ENCODE measurements at places on chromosomes 4 and X. TPM values are rescaled to one million over a fixed set of nuclear protein-coding genes. Genes with fewer than 3 reads are reported as not detected.
A peak's percentile ranks its signal among the peaks of the same experiment; 100 is the strongest.

DNA sequence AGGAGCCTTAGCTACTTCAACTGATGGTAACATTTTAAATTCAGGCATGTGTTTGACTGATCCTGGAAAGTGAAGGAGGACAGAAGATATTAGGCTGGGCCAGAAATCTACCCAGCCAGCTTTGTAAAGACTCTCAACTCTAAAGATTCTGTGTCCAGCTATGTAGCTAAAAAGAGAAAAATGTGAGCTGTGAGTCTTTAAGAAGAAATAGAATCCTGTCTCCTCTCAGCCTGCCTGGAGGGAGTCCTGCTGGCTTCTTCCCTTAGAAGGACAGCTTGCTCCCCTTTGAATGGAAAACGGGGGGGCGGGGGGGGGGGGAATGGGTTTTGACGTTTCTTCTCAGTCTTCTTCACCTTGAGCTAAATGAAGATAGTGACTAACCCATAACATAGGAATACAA is 54.3 kb upstream of the INTU start:
- no peak overlapping the region for H3K27ac ChIP-seq
- H3K36me3 ChIP-seq, result no peaks in the 10 kb centered on the region
- no peak for DNase-seq
- no peaks in the 10 kb centered on the region for H3K4me1 ChIP-seq
- H3K4me3 ChIP-seq, result no peak overlapping the region

- H3K4me3 ChIP-seq, result no peak overlapping the region
- H3K27ac ChIP-seq, result no peak overlapping the region
- no peak for DNase-seq
- H3K4me1 ChIP-seq, result no peaks in the 10 kb centered on the region
Observed at GRCh38 chr4:163606896-163607691, 112.6 kb downstream of the TMA16 start.

HELT gene
- total RNA-seq, result not detected

SCFD2 gene
- total RNA-seq, result 15.4 TPM

- H3K36me3 ChIP-seq, result no peaks in the 10 kb centered on the region
- H3K27me3 ChIP-seq, result no peaks in the 10 kb centered on the region
- no peak overlapping the region for H3K27ac ChIP-seq
- no peaks in the 10 kb centered on the region for H3K4me1 ChIP-seq
Observed at GRCh38 chr4:54414545-54414944, 185.5 kb downstream of the PDGFRA start.

DNA sequence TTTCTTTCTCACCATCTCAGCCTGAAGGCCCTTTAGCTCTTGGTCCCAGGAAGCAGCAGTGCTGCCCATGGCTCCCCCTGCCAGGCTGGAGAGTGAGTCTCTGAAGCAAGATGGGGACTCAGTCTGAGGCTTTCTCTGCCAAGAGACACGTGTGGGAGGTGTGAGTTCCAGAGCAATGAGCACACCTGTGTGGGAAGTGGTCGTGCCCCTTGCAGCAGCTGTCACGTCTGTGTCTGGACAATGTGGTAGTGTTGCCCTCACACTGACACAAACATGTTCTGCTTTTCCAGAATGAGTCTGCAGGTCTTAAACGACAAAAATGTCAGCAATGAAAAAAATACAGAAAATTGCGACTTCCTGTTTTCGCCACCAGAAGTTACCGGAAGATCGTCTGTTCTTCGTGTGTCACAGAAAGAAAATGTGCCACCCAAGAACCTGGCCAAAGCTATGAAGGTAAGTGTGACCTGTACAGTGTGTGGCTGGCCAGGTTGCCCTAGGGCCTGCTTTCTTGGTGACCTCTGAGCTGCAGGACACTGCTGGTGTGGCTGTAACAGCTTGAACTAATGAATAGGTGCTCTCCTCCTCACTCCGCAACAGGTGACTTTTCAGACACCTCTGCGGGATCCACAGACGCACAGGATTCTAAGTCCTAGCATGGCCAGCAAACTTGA is 1.9 kb downstream of the TACC3 start:
- no peaks in the 10 kb centered on the region for H3K27me3 ChIP-seq
- no peak for DNase-seq
- peaks cover 88% of the 10 kb centered on the region for H3K4me1 ChIP-seq
- H3K4me3 ChIP-seq, result peak overlapping the region; percentile 65
- peak overlapping the region; percentile 88 for H3K27ac ChIP-seq
- H3K36me3 ChIP-seq, result peaks cover 31% of the 10 kb centered on the region

DNA sequence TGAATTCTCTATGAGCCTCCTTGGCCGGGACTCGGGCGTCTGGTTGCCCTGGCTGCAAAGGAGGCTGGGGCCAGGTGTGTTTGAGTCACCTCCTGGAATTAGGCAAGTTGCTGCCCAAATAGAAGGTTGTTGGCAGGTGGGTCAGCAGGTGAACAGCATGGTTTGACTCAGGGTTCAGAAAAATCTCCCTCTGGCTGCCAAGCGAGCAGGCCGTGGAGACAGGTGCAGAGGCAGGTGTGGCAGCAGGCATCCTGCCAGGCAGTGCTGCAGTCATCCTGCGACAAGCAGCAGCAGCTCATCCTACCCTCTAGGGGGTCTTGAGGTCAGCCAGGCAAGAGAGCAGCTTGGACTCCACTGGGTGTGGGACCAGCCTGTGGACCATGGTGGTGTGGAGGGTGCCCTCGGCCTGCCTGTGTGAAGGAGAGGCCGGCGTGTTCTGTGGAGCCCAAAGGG is 8.2 kb downstream of the MSANTD1 start:
- DNase-seq, result no peak
- H3K4me3 ChIP-seq, result no peak overlapping the region
- H3K36me3 ChIP-seq, result no peaks in the 10 kb centered on the region
- no peaks in the 10 kb centered on the region for H3K27me3 ChIP-seq
- no peaks in the 10 kb centered on the region for H3K4me1 ChIP-seq

CXCL11 gene
- total RNA-seq, result not detected

CYSLTR1 gene
- 6.6 TPM for total RNA-seq

GRCh38 chr4:150395872-150396271 is 186.1 kb upstream of the MAB21L2 start:
- no peak overlapping the region for H3K4me3 ChIP-seq
- DNase-seq, result no peak
- no peaks in the 10 kb centered on the region for H3K27me3 ChIP-seq
- H3K36me3 ChIP-seq, result peaks cover 3% of the 10 kb centered on the region
- no peaks in the 10 kb centered on the region for H3K4me1 ChIP-seq

DACH2 gene
- total RNA-seq, result not detected

DNA sequence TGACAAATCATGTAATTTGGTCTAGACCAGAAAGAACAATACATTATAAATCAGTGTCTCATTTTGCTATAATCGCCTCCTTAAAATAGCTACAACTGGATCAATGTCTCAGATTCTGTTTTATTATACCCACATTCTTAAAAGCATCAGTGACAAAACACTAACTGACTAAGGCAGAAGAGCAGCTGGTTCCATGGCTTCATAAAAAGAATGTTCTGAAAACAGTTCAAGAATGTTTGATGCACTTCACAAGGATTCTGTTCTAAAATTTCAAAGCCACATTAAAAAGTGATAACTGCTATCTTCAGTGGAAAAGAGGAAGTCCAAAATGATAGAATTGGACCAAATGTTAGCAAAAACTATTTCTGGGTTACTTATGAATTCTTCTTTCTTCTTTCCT is 69.8 kb downstream of the COL25A1 start:
- no peak overlapping the region for H3K4me3 ChIP-seq
- no peak for DNase-seq
- H3K27ac ChIP-seq, result no peak overlapping the region
- H3K36me3 ChIP-seq, result no peaks in the 10 kb centered on the region

MUC7 gene
- not detected for total RNA-seq

DNA sequence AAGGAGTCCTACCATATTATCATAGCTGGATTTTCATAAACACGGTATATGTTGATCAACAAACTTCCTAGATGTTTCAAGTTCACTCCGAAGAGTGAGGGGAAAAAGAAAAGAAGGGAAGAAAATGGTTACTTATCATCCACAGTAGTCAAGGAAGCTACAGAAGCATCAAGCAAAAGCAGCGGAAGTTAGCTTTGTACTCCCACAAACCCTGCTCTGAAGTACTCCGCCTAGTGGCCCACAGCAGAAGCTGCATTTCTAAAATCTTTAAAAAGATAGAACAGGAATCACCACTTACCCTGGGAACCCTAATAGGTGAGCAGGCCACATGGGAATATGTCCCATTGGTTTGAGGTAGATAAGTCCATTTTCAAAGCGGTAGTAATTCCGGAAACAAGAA is 28.5 kb upstream of the FRG1 start:
- no peaks in the 10 kb centered on the region for H3K4me1 ChIP-seq
- H3K4me3 ChIP-seq, result no peak overlapping the region
- no peak for DNase-seq
- H3K36me3 ChIP-seq, result no peaks in the 10 kb centered on the region
- H3K27me3 ChIP-seq, result no peaks in the 10 kb centered on the region
- H3K27ac ChIP-seq, result no peak overlapping the region

DRD5 gene
- not detected for total RNA-seq

DNA sequence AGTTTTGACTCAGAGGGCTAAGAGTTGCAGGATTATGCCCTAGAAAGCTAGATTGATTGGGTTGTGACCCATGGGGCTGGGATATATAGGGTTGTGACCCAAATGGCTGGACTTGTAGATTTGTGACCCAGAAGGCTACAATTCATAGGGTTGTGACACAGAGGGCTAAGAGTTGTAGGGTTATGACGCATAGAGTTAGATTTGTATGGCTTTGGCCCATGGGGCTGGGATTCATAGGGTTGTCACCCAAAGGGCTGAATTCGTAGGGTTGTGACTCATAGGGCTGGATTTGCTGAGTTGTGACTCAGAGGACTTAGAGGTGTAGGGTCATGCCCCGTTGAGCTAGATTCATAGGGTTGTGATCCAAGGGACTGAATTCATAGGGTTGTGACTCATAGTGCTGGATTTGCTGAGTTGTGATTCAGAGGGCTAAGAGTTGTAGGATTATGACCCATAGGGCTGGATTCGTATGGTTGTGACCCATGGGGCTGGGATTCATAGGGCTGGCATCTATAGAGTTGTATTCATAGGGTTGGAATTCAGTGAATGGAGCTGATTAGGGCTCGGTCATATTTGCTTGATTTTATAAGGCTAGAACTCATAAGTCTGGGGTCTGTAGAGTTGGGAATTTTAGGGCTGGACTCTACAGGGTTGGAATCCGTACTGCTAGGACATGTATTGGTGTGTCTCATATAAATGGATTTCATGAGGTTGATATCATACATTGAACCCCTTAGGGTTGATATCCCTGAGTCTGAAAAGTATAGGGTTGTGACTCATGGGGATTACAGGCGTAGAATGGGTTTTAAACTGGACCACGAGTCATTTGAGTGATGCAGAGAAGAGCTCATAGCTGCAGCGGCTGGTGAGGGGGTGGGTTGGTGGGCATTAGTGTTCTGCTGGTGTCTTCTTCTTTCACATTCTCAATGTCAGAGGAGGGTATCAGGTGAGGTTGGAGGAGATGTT is 125.7 kb downstream of the CRLF2 start:
- no peaks in the 10 kb centered on the region for H3K4me1 ChIP-seq
- no peak overlapping the region for H3K27ac ChIP-seq
- no peak overlapping the region for H3K4me3 ChIP-seq

GRCh38 chr4:128776794-128777216 is 32.7 kb upstream of the JADE1 start:
- no peak overlapping the region for H3K27ac ChIP-seq
- no peaks in the 10 kb centered on the region for H3K27me3 ChIP-seq
- DNase-seq, result no peak
- no peaks in the 10 kb centered on the region for H3K36me3 ChIP-seq
- no peak overlapping the region for H3K4me3 ChIP-seq

GC gene
- total RNA-seq, result not detected

DNA sequence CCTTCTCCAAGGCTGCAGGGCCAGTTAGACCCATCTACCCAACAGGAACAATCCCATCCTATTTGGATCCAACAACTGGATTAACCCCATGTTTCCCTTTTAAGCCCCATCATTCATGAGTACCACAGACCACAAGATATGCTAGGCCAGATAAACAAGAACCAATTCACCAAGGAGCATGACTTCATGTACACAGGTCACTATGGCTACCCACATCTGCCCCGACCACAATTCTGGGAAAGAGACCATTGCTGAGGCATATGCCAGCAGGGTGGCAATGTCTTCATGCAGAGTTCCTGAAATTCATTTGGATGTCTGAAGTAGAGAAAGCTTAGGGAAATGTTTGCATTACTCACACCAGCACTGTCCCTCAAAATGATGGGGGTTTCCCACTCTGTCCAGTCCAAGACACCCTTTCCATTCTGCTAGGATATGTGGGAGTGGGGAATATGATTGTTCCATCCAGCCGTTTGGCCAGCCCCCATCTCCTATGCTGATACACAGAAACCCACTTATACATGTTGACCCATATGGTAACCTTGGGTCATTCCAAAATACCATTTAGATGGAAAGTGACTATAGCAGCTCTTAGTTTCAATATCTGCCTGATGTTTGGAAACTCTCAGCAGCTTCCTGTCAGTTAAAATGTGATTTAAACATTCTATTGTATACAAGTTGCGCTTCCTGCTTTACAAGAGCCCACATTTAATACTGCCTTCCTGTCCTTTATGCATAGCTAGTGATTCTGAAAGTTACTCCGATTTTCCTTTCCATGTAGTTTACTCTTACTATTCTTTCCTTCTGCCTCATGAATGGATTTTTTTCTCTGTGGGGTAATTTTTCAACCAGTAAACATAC is 129.0 kb downstream of the AMMECR1 start:
- H3K27me3 ChIP-seq, result no peaks in the 10 kb centered on the region
- no peak overlapping the region for H3K4me3 ChIP-seq
- DNase-seq, result no peak
- H3K36me3 ChIP-seq, result no peaks in the 10 kb centered on the region

SLC38A5 gene
- total RNA-seq, result 7.0 TPM

DNA sequence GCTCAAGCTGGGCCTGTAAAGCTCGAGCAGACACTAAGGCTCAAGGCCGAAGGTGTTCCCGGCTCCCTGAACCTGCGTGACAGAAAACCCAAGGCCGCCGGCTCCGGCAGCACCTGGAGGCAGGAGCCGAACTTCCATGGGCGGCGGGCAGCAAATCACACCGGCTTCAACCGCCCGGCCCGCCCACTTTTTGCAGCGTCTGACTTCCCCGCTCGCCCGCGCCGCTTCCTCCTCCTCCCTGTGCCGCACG is 940 bp upstream of the NSD2 start:
- H3K27me3 ChIP-seq, result no peaks in the 10 kb centered on the region
- no peaks in the 10 kb centered on the region for H3K36me3 ChIP-seq
- peak overlapping the region; percentile 62 for H3K4me3 ChIP-seq

DNA sequence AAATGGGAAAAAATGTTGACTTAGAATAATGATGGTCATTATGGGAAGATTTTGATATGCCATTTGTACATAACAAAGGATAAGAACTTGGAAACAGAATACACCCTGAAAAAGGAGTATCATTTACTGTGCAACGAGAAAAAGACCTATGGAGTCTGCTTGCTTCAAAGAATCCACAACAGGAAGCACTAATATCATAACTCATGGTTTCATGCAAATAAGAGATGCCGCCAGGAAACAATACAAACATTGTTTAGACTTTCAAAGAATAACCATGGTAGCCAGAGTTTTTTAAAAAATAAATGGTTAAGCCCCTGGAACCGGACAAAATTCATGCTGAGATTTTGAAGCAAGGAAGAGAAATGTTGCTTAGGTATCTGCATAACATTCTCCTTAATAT is 139.9 kb upstream of the ETNPPL start:
- H3K4me3 ChIP-seq, result no peak overlapping the region
- no peaks in the 10 kb centered on the region for H3K27me3 ChIP-seq
- no peak for DNase-seq
- H3K36me3 ChIP-seq, result no peaks in the 10 kb centered on the region

- no peak overlapping the region for H3K4me3 ChIP-seq
- H3K36me3 ChIP-seq, result no peaks in the 10 kb centered on the region
- no peak for DNase-seq
- no peaks in the 10 kb centered on the region for H3K27me3 ChIP-seq
- no peaks in the 10 kb centered on the region for H3K4me1 ChIP-seq
Observed at GRCh38 chr4:141706445-141706844, 70.1 kb downstream of the IL15 start.

COX7B2 gene
- total RNA-seq, result not detected
